ENCODE measurements at places on chromosomes 5 and 9.
A peak's percentile ranks its signal among the peaks of the same experiment; 100 is the strongest.

- DNase-seq: no peak
Measured at GRCh38 chr5:133564921-133565565, 47.3 kb downstream of the FSTL4 start.

- peak; percentile 82 for DNase-seq
Measured at GRCh38 chr9:120394058-120394669, 185.8 kb downstream of the CDK5RAP2 start.

DNA sequence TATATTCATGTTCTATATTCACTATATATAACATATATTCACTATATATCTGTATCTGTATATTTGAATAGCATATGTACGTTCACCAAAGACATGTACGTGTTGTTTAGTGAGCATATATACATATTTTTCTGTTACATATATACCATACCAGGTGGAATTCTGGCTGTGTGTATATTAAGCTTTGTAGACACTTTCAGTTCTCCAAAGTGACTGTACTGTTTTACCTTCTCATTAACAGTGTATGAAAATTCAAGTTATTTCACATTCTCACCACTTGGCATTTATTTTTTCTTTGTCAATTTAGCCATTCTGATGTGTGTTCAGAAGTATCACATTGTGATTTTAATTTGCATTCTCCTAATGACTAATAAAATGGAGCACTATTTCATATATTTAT, 52.2 kb downstream of the DROSHA start:
- DNase-seq: no peak

DNA sequence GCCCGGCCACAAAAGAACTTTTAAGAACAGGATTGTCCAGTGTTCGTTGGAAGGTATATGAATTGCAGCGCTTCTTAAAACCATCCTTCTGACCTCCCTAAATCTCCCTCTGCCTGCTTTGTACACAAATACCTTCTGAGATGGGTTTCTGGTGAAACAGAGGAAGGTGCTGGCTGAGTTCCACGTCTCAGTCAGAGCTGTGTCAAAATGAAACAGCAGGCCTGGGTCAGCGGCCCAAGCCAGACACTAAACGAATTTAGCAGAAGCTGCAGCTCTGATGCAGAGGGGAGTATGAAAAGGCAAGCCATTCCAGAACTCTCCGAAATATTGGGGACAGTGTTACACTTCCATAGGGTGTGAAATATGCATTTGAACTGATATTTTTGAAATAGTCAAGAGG, 37.8 kb upstream of the CRB2 start:
- DNase-seq: no peak

- DNase-seq: no peak
Measured at GRCh38 chr5:156164306-156164705, 162.7 kb upstream of the SGCD start.

GRCh38 chr5:12659686-12660085, 755.4 kb upstream of the CTNND2 start:
- DNase-seq: no peak

GRCh38 chr9:124415852-124416484, 726 bp upstream of the PSMB7 start:
- DNase-seq: no peak

DNA sequence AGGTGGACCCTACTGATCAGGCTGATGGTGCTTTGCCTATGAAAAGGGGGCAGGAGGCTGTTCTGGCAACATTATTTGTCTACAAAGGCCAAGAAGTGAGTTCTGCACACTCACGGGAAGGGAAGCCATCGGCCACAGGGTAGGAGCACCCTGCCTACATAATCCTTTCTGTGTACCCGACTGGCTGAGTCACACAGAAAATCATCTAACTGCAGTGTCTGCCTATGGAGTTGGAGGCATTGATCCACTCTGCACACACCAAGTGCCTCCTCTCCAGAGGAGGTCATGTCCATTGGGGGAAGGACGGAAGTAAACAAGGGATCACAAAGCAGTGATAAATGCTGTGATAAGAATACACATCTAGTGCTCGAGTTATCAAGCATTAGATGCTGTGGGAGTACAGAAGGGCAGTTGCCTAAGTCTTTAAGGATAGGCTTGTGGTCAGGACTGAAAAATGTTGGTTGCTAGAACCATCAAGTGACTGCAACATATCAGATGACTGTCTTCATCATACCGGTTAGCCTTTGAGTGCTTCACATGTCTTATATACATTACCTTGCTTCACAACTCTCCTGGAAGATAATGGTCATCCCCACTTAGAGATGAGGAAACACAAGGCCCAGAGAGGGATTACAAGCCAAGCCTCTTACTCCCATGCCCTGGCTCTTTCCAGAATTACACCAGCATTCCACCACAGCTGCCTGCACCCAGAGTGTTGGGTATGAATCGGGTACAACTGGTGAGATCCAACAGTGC, 1.3 kb upstream of the SLC2A8 start:
- no peak for DNase-seq

DNA sequence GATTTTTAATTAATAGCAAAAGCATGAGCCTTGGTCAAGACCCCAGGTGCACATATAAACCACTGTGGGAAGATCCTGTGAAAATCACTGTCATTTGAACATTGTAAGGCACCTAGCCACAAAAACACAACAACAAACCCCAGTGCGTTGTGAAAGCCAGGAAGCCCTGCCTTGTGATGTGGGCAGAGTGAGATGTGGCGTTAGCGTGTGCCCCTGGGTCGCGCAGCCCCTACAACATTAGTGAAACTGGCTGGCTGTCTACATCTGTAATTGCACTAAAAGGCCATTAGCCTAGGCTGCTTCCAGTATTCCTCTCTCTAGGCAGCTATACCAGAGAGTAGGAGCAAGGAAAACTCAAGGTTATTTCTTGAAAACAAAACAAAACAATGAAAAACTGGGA, 21.1 kb upstream of the PDZD2 start:
- no peak for DNase-seq

GRCh38 chr9:106438928-106439327, 424.0 kb upstream of the ZNF462 start:
- DNase-seq: no peak

- no peak for DNase-seq
Measured at GRCh38 chr5:91469517-91470165, 86.5 kb upstream of the ARRDC3 start.

DNA sequence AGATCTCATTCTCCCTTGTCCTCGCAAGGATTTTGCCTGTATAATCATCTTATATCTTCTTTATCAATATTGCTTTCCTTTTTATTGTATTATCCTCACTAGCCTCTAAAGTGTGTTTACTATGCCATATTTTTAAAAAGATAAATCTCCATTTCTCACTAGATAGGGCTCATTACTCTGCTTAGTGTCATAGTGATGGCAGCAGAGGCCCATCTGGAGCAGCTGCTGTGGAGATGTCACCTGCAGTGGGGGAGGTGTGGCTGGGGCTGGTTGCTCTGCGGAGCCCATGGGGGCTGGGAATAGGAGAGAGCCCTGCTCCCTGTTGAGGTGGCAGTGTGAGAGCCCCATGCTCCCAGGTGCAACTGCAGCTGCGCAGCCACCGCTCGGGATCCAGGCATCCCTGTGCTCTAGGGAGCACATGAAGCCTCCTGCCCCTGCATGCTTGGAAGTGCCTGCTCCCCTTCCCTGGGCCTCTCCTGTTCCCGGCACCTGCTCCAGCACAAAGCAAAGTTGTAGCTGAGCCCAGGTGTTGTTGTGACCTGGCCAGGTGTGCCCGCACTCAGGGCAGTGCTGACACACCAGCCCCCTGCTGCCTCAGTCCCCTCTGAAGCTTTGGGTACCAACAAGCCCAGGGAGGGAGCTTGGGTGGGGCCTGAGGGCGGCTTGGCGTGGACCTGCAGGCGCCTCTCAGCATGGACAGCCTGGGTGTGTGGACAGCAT, 144.6 kb upstream of the MRPS30 start:
- DNase-seq: no peak

DNA sequence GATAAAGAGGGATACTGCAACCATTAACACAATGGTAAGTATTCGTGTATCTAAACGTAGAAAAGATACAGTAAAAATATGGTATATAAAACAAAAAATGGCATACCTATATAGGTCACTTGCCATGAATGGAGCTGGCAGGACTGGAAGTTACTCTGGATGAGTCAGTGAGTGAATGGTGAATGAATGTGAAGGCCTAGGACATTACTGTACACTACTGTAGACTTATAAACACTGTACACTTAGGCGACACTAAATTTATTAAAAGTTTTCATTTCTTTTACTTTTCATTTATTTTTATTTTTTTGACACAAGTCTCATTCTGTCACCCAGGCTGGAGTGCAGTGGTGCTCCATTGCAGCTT, 14.1 kb downstream of the TDRD7 start:
- no peak for DNase-seq

- no peak for DNase-seq
Measured at GRCh38 chr9:124078641-124079040, 67.1 kb downstream of the LHX2 start.

GRCh38 chr5:111347021-111347420, 122.8 kb downstream of the CAMK4 start:
- no peak for DNase-seq

GRCh38 chr5:145484158-145484557, 351.0 kb downstream of the PRELID2 start:
- peak; percentile 38 for DNase-seq

DNA sequence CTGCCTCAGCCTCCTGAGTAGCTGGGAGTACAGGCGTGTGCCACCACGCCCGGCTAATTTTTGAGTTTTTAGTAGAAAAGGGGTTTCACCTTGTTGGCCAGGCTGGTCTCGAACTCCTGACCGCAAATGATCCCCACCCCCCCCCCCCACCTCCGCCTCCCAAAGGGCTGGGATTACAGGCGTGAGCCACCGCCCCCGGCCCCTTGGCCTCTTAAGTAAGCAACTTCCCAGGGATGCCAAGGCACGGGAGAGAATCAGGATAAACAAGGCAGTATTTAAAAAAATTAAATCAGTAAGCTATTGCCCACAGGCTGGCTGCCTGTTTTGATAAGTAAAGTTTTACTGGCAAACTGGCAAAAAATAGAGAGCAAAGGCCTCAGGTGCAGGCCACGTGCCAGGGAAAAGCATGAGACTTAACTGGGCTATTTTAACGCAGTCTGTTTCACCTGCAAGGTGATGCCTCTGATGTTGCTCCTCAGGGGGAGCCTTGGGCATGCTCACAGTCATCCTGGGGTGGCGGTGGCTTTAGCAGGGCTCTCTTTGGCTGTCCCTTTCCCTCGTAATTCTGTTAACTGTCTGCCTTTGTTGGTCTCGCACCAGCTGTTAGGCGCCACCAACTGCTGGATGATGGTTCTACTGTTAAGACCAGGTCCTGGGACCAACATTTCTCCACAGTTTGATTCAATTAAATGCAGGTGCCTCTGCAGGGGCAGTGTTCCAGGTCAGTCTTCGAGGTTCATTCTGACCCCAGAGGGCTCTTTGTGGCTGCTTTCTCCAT, 19.4 kb upstream of the RNF130 start:
- DNase-seq: no peak

DNA sequence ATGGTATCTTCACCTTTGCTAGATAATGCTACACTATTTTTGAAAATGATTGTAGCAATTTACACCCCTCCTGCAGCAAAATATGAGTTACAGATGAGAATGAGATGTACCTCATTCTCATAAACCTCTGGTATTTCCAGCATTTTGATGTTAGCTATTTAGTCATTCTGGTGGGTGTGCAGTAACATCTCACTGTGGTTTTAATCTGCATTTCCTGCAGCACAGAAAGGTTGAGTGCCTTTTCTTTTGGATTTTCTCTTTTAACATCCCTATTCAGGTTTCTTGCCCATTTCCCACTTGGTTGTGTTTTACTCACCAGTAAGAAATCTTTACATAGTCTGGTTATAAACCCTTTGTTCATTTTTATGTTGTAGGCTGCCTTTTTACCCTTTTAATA, 206.2 kb downstream of the NR3C1 start:
- no peak for DNase-seq

GRCh38 chr5:28685794-28686193, 1647.4 kb upstream of the CDH9 start:
- DNase-seq: no peak

GRCh38 chr9:99134893-99135341, 30.0 kb downstream of the TGFBR1 start:
- DNase-seq: peak; percentile 34

DNA sequence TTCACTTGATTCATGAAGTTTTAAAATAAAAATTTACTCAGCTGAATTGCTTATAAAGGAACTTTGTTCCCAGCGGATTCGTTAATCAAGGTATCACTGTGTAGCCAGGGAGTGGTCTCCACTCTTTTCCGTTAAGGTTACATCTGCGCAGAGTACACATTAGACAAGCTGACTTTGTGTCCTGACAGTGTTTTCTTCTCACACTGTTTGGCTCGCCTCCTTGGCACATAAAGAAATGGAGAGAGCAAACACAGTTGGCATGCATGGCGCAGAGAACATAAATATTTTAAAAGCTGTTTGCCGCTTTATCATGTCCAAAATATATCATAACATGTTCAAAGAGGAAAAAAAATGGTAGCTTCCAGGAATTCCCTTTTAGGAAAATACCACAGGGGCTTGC, 153.2 kb downstream of the EDIL3 start:
- DNase-seq: no peak

DNA sequence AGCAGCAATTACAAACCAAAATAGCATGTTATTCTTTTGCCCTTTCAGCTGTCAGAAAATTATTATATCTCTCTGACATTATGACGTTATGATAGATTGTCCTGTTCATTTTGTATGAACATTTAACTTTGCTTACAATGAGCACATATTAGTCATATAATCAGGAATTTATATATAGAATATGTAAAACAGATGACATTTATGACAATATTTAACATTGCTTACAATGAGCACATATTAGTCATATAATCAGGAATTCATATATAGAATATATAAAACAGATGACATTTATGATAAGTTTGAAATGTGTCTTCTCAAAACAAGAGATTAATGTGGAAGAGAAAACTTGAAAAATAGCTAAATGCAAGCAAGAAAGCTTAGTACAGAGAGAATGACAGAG, 1180.2 kb downstream of the CDH12 start:
- DNase-seq: no peak

- no peak for DNase-seq
Measured at GRCh38 chr5:166979307-166979895, 1312.0 kb upstream of the WWC1 start.

DNA sequence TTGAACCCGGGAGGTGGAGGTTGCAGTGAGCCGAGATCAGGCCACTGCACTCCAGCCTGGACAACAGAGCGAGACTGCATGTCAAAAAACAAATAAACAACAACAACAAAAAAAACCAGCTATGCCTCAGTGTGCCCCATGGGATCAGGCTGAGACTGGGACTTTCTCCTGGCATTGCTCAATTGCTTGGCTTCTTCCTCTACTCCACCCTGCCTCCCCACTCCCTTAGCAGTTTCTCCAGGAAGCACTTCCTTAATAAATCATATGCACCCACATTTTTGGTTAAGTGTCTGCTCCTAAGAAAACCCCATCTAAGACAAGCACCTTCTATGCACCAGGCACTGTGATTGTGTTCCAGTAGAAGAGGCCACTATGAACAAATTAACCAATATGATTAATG, 41.0 kb upstream of the TMEM252 start:
- DNase-seq: no peak

DNA sequence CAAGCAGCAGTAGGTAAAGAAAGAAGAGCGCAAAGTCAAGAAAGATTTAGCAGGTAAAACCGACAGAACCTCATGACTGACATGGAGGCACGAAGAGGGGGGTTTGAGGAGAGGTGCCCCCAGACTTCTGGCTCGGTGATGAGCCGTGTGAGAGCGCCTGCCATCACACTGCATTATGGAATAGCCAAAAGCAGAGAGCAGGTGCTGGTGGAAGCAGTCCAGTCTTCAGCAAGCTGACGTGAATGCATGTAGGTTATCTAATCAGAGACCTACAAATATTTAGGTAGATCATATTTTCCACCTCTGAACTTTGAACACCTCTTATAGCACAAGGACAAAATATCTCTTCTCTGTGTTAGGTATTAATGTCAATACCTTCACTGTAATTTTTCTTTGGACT, 68.4 kb downstream of the RNF130 start:
- DNase-seq: no peak

GRCh38 chr5:60494635-60495034, 205.3 kb downstream of the DEPDC1B start:
- no peak for DNase-seq

Measured in AG04449 (cell line).